DMS79 (cell line): ENCODE measurements at places on chromosomes 3 and 15.

GRCh38 chr3:16174976-16175901 is 759 bp downstream of the GALNT15 start:
- peak; percentile 8 for DNase-seq

GRCh38 chr3:186182850-186183249 is 74.0 kb upstream of the ETV5 start:
- no peak for DNase-seq

DNA sequence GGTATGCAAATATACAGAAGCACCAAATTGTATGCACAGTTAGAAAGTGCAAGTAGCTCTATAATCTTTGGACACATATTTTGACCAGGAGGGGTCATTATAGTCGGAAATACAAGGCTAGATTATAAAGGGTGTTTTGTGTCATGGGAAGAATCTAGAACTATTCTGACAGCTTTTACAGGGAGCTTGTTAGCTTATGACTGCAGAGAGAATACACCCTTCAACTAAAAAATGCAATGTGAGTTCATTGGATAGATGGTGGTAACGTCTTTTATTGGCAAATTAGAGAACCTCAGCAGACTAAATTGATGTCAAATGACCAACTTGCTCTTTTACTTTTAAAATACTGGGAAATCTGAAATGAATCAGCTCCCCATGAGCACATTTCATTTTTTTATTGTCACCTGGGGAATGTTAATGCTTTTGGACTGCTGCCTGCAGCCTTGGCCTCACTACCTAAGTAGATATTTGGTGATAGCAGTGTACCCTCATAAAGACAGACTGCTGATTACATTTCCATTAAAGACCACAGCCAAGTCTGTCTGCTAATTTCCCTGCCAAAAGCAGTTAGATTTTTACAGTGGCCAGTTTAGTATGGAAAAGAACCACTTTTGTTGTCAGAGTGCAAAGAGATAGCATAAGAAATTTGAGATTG is 515.9 kb upstream of the DPPA4 start:
- no peak for DNase-seq

DNA sequence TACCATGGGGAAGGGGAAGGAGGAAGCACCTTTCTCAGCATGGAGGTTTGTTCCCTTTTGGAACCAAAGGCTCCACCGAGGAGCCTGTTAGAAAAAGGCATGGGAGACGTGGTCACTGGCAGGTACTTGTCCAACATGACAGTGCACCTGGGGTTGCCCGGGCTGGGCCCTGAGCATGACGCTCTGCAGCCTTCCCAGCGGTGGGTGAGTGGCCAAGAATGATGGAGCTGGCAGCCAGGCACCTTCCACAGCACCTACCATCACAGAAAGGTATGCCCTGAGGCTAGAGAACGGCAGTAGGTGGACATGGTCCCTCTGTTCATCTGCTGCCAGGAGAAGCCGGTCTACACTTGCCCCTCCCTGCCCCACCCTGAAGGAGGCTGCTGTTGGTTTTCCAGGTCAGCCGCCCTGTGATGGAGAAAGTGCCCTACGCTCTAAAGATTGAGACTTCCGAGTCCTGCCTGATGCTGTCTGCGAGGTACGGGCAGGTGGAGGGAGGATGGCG is 29.0 kb upstream of the NR2C2 start:
- no peak for DNase-seq

DNA sequence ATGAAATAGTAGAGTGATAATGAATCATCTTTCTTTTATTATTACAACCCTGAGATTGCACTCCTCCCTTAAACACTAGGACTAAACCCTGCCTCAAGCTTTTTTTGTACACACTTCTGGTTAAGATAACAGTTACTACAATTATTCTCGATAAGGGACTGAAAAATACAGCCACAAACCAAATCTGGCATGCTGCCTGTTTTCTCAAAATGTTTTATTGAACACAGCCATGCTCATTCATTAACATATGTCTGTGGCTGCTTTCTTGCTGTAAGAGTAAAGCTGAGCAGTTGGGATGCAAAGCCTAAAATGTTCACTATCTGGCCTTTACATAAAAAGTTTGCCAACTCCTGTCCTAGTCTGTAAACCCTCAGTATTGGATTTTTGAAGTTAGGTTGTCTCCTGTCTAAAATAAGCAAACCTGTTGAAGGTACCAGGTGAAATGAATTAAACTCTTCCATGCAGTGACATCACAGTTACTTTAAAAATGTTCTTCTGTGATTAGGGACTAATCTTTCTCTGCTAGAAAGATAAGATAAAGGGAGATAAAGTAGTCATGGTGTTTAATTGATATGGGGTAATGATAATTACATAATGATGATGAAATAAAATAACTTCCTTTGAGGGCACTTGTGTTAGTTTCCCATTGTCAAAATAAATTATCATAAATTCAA is 218.2 kb downstream of the STXBP5L start:
- no peak for DNase-seq

DNA sequence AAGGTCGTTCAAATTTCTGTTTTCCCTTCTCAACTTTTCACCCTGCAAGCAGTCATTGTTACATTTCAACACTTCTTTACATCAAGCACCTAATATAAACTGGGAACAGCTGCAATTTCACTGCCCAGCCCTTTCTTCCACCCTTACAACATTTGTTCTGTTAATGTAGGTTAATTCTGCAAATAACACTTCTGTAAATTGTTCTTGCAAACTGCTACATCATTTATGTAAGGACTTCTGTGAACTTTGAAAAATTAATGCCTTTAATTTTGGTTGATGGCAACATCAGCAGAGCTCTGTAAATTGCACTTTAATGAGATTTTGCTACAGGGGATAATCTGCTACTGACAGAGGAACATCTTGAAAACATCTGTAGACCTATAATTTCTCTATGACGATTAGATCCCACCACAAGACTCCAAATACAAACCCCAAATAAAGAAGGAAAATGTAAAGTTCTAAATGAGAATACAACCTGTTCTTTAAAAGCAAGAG is 93.5 kb downstream of the ZIC4 start:
- no peak for DNase-seq

DNA sequence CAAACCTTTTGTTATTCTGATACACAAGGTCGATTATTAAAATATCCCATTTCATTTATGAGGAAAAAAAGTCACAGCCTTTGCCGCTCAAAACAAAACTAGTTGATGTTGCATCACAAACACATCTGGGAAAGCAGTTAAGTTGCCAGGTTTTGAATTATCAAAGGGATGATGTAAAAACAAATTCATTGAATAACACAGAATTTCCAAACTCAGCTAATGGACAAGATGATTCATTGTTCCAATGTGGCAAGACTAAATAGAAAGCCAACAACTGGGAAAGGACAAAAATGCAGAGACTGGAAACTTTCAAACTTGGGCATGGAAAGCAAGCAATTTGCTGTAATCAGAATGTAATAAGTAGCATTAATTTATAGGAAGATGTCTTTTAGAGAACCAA is 610.0 kb upstream of the ZNF385D start:
- DNase-seq = no peak

DNA sequence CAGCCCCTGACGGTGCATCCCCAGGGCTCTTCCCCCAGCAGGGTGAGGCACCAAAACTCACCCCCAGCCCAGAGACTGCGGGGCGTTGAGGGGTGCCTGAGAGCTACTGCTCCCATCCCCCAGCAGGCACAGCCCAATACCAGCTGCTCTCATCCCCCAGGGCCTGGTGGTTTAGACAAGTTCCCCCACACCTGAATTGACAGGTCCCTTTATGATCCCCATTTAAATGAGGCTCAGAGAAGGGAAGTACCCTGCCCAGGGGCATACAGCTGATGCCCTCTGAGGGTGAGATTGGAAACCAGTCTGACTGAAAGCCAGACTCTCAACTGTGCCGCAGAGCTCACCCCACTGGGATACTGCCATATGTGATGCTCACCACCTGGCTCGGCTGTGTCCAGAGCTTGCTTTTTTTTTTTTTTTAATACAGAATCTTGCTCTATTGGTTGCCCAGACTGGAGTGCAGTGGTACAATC is 20.1 kb downstream of the DUSP7 start:
- DNase-seq = no peak
